Urothelium cell line (cell line): ENCODE measurements at places on chromosomes 2 and 18.

GRCh38 chr2:120842456-120843439 lies 107.1 kb downstream of the GLI2 start:
- DNase-seq, result no peak

- no peak for DNase-seq
These were observed 33.6 kb downstream of the TWIST2 start for GRCh38 chr2:238881353-238882081.

- DNase-seq, result no peak
These were observed 111.3 kb downstream of the NYAP2 start for GRCh38 chr2:225510796-225511195.

DNA sequence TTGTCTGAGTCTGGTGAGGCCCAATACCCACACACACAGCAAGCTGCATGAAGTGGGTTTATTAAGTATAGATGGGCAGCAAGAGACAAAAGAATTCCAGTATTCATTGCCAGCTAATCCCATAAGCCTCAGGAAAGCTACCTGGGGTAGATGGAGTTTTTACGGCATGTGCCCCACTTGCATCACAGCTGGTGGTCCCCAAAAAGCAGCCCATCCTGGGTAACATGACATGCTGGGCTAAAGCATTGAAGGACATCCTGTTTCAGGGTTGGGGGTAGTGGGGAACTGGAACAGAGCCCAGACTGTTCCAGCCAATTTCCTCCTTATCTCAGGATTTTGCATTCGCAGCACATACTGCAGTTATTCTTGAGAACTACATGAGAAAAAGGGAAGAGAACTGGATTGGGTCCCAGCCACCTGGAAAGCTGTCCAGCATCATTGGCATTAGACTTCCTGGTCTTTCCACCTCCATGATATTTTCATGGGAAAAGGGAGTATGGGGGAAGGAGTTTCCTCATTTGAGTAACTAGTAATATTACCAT lies 240.1 kb upstream of the MMADHC start:
- DNase-seq, result no peak

GRCh38 chr2:100008956-100009355 lies 133.4 kb downstream of the AFF3 start:
- DNase-seq, result no peak

DNA sequence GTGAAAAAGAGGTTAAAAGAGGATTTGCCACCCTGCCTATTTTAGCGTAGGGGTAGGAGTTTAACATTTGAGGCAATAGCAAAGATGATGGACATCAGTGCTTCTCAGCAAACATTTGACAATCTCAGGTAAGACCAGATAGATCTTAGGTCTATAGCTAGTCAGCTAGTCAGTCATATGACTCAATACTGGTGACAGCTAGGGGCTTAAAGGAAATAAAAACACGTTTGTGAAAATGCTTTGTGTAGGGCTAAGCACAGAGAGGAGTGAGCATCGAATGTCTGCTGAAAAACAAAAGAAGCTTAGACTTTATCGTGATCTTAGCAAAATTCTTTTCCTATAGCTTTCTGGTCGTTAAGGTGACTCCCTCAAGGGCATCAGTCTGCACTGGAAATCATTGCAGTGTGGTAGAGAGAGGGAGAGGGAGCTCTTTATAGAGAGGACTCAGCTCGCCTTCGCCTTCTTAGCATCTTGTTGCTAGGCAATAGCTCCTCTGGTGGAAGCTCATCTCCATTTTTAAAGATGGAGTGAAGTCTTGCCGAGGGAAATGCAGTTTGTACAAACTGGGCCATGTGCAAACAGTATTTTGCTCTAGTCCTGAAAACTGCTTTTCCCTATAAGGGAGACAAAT lies 62.8 kb upstream of the SLC38A11 start:
- DNase-seq, result no peak

GRCh38 chr2:229901819-229902218 lies 20.0 kb downstream of the TRIP12 start:
- peak; percentile 75 for DNase-seq

GRCh38 chr2:223822818-223823217 lies 14.6 kb downstream of the AP1S3 start:
- DNase-seq, result no peak

DNA sequence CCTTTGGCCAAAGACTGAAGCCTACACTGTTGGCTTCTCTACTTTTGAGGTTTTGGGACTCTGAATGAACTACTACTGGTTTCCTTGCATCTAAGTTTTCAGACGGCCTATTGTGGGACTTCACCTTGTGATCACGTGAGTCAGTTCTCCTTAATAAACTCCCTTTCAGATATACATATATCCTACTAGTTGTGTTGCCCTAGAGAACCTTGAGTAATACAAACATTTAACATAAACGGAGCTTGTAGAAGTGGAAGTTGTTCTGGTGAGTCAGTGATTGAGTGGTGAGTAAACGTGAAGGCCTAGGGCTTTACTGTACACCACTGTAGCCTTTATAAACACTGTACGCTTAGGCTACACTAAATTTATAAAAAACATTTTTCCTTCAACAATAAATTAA lies 107.2 kb upstream of the CDH2 start:
- DNase-seq, result no peak

DNA sequence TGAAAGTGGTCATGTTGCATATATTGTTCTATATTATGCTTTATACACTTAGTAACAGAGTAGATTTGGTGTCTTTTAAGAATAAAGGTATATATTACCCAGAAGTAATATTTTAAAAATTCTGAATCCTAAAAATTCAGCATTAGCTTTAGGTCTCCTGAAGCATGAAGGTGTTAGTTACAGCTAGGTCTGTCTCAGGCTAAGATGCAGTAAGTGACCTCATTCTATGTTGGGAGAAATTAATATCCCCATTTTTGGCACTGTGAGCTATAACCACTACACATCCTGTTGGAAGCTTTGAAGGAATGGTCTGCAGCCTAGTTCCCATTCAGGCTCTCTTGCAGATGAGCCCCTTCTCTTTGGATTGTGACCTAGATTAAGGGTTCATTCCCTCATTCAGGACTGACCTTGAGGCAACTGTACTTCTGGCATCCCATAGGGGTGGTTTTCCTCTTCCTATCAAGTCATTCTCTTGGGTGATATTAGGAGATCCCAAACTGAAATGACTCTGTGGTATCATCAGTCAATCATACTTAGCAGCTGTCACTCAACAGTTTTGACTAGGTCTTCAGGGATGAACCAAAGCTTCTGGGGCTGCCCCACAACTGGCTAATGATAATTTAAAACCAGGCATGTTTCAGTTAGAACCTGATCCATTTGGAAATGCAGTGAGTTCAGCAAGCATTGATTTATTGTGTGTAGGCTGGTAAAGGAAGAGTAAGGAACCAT lies 117.7 kb downstream of the GPD2 start:
- DNase-seq, result no peak

DNA sequence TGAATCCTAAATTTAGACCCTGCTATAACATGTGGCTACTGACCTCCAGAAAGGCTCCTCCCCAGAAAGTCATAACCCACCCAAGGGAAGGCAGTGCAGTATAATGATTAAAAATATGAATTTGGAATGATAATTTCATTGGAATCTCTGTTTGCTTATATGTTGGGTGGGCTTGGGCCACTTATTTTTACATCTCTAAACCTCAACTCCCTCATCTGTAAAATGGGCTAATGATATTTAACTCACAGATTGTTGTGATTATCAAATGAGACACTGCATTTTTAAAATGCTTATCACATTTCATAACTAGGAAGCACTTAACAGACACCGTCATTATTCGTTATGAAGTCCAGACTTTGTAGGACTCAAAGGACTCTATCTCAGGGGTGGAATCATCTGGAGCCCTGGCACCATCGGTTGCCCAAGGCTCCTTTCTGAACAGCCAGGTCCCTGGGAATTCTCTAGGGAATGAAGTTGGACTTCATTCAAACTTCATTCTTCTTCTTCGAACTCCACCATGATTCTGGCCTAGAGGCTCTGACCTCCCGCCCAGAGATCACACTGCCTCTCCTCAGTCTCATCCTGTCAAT lies 33.1 kb upstream of the RMDN2 start:
- no peak for DNase-seq

GRCh38 chr2:18889565-18890332 lies 300.4 kb upstream of the NT5C1B start:
- no peak for DNase-seq

DNA sequence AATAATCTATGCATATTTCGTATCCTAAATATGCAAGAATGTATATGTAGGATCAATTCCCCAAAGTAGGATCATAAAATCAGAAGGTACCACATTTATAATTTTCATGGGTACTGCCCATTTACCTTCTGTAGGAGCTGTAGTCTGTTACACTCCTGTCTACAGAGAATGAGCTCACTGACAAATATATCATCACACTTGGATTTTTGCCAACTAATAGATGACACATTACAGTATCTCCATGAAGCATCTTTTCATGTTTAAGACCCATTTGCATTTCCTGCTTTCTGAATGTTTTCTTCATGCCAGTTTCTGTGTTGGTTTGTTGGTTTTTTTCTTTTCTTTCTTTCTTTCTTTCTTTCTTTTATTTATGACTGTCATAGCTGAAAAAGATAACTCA lies 70.9 kb upstream of the EML6 start:
- DNase-seq, result no peak

DNA sequence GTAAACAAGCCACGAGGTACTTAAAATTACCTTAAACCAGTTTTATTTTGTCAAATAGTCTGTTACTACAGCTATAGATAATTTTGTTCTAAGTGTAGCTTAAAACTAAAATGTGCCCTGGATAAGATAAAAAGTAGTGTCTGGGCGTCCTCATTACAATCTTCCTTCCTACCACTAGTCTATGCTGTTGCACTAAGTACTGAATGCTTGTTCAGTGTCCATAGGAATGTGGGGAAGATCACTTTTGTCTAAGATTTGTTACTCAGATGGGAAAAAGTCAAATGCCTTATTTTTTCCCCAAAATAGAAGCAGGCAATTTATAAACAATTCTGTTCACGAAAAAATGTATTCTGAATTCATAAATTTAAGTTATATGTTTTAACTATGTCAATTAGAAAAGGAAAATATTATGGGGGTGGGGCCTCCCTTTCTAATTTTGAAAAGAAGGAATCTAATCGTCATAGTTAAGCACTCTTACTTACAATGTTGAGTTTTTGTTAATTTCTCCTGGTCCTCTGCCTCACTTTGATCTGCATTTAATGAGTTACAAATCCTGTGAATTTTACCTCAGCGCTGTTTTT lies 140.4 kb upstream of the VRK2 start:
- DNase-seq, result peak; percentile 61

- no peak for DNase-seq
These were observed 231.9 kb upstream of the MGAT5 start for GRCh38 chr2:134021830-134022524.

GRCh38 chr2:210002158-210003157 lies at the start of gene RPE:
RPE (plus strand) TSS chr2:210002638; CDS start chr2:210002662, 24 bp downstream.
- peak; percentile 95 for DNase-seq

GRCh38 chr2:145350011-145350410 lies 830.1 kb upstream of the ZEB2 start:
- DNase-seq, result peak; percentile 17

- DNase-seq, result no peak
These were observed 31.5 kb downstream of the SIX3 start for GRCh38 chr2:44972771-44973535.

- DNase-seq, result no peak
These were observed 18.0 kb downstream of the TGOLN2 start for GRCh38 chr2:85309699-85310321.

DNA sequence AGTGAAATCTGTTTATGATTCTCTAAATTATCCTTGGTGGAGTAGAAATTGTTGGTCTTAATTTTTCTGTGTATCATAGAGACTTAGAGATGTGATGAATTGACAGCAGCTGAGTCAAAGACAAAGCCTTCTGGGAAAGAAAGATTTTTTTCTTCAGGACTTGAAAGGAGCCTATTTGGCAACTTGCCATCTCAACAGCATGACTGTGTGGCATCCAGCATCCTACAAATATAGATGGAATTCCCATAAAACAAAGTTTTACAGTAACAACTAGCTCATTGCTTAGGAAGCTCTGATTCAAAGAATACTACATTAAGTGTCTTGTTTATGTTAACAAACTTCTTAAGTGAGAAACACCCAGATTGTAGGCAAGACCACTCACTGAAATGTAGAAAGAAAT lies 79.2 kb upstream of the SETBP1 start:
- peak; percentile 42 for DNase-seq

DNA sequence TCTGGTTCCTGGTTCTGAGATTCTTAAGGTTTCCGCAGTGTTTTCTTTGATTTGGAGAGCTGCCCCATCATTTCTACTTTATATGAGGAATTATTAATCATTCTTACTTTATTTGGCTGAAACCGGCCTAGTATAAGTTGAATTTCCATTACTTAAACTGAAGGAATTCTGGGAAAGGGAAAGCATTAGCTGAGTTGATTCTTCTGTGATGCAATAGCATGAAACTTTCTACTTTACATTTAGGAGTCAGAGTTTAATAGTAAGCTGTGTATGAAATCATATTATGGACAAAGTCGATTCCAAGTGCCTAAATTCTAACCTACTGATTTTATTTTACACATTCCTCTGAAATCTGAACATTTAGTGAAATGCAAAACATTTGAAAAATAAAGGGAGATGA lies 1269.7 kb upstream of the ZEB2 start:
- no peak for DNase-seq

DNA sequence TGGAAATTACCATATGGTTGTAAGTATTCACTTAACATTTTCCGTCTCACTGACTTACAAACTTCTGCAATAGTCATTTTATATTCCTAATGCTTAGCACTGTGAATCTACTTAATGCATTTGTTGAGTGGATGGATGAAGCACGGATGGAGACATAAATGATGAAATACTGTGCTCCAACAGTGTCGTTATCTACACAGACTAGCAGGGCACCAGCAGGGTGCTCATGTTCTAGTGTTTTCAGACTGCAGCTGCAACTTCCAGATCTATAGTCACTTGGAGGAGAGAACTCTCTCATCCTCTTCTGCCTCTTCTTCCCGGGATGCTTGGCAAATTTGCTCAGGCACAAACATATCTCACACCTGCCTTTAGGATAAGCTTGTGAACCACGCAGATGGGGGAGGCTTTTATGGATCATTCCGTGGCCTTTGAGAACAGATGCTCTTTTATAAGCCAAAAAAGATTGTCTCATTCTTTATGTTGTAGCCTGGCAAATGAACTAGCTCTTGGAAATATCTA lies 797.7 kb downstream of the MBD2 start:
- no peak for DNase-seq

DNA sequence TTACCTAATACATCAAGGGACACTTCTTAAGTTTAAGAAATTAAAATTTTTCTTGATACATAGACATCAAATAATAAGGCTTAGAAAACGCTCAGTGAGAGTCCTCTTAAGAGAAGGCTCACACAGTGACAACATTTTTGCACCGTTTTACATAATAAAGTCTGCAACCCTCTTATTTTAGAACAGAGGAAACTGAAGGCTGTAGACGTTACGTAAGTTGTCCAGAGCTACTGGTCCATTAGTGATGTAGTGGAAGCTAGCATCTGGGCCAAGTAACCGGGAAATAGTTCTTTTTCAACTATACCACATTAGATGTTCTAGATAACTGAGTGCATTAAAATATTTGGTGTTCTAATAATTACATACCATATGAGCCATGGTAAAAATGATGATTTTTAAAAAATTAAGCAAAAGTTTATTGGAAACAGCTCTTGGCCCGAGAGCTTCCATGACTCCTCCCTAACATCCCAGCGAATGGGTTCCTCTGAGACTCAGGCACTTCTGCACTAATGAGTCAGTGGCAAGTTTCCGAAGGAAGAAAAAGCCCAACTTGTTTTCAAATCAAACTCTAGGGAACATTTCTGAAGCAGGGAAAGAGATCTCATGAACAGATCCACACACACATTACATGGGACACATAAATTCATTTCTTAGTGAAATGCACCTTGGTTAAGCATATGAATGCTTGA lies 232.6 kb upstream of the PXDN start:
- DNase-seq, result no peak

- DNase-seq, result no peak
These were observed 35.6 kb downstream of the OTOF start for GRCh38 chr2:26442301-26442700.
